Activated CD4-positive, alpha-beta T cell treated with anti-CD3 and anti-CD28 coated beads, Interleukin-2, amount 50 U/mL, for 24 hours (primary cell): ENCODE measurements at places on chromosomes 7 and 10.

GRCh38 chr10:122102869-122103525 is 114.0 kb downstream of the TACC2 start:
- DNase-seq: no peak

- DNase-seq: no peak
Measured at GRCh38 chr7:39851466-39852045, 98.5 kb upstream of the CDK13 start.

- no peak for DNase-seq
Measured at GRCh38 chr10:113294868-113295267, 258.0 kb upstream of the HABP2 start.

DNA sequence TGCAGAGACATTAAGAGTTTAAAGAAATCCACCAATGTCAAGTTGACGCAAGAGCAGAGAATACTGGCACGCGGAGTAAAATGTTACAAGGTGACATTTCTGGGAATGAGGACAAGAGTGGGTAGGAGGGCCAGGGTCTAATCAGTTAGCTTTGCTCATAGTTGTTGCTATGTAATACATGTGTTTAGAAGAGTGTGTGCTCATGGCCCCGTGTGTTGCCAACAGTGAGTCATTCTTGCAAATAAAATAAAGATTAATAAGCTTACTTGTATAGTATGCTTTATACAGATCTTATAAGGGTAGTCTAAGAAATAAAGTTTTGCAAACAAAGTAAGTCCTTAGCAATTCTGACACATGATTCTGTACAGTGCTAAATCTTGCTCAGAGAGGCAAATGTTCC is 64.5 kb downstream of the DNMBP start:
- DNase-seq: no peak

- DNase-seq: peak; percentile 20
Measured at GRCh38 chr10:22712956-22713852, 1.2 kb downstream of the PIP4K2A start.

- no peak for DNase-seq
Measured at GRCh38 chr7:26880852-26881251, 16.5 kb upstream of the SKAP2 start.

DNA sequence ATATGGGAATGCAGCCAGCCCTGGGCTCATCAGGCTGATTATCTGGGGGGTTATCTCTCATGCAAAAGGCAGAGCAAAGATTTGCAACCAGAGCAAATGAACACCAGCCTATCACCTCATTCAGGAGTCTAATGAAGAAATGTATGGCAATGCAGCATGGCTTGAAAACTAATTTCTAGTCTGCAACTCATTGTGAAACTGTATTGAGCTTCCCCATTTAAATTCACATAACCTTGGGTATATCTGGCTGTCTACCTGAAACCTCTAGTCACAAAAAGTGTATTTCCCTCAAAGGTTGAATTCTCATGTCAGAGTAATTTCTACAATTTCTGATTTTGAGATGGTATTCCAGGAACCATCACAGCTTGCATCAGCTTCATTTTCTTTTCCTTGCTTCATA is 240.0 kb downstream of the SDHAF3 start:
- DNase-seq: no peak

DNA sequence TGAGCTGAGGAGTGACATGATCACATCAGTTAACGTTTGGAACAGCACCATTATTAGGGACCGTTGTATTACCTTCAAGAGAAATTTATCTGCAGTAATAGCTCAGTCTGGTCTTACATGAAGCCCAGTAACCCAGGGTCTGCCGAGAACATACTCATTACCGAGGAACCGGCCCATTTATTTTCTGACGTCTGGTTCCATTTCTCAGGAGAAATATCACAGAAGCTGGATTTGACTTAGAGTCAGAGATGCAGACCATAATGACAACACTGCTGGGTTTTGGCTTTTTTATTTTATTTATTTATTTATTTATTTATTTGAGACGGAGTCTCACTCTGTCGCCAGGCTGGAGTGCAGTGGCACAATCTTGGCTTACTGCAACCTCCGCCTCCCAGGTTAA is 163.1 kb downstream of the CCDC3 start:
- DNase-seq: no peak

DNA sequence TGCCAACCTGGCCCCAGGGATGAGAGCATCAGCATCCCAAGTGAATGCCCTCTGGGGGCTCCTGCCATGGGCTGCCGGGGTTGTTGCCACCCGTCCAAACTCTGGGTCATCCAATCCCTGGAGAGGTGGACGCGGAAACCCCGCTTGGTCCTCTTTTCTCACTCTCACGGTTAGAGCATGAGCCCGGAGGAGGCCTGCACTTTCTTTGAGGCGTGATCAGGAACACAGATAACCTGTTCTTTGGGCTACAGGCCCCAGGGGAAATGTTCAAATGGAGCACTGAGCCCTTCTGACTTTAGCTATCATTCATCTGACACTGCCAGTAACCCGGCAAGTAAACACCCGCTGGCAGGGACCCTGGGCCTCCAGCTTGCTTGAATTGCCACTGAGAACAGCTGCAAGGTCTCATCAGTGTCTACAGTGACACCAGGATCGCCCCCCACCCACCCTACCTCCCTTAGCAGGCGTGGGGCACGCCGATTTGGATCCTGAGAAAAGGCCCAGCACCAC is 29.4 kb upstream of the SLF2 start:
- no peak for DNase-seq

DNA sequence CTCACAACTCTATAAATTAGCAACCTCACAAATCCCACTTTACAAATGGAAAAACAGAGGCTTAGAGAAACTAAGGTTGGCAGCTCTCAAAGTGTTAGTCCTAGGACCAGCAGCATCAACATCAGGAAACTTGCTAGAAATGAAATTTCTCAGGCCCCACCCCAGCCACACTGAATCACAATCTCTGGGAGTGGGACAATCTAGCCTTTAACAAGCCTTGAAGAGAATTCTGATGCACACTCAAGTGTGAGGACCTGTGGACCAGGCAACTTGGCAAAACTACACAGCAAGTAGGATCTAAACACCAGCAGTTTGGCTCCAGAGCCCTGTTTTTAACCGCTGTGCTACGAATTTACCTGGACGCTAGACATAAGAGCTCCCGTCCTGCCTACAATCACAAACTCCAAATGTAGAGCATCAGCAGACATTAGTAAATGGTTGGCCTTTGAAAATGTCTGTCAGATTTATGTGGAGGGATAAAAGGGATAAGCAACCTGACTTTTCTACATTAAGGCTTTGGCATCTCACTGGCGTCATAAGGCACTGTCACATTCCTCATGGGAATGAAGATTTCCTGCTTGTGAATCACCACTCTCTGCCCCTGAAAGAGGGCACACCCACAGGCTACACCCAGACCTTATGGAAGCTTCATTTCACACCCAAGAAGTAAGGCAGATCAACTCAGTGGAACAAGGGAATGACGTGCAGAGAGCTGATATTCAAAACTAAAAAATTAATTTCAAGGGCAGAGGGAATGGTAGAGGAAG is 34.5 kb downstream of the PPP1R3C start:
- no peak for DNase-seq

GRCh38 chr7:20284771-20285143 is 45.9 kb upstream of the ITGB8 start:
- DNase-seq: no peak

- no peak for DNase-seq
Measured at GRCh38 chr10:119346095-119346832, 138.9 kb downstream of the GRK5 start.

DNA sequence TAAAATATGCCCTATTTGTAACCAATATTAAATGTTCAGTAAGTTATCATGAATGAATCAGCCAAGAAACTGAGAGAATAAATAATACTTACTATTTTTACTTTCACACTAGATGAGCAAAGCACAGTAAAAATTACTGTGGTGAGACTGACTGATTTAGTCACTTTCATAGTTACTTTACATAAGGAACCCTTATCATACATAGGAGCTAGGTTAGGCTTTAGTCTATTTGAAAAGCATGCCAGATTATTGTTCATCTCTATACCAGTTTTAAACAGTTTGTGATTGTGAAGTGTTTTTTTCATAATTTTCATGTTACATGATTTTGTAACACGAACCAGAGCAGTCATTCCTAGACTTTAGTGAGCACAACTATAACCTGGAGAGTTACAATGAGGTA is 80.7 kb upstream of the MAGI2 start:
- DNase-seq: no peak

- DNase-seq: no peak
Measured at GRCh38 chr10:16950656-16951601, 133.7 kb upstream of the RSU1 start.

GRCh38 chr7:26376175-26376917 is 84.7 kb downstream of the SNX10 start:
- no peak for DNase-seq

DNA sequence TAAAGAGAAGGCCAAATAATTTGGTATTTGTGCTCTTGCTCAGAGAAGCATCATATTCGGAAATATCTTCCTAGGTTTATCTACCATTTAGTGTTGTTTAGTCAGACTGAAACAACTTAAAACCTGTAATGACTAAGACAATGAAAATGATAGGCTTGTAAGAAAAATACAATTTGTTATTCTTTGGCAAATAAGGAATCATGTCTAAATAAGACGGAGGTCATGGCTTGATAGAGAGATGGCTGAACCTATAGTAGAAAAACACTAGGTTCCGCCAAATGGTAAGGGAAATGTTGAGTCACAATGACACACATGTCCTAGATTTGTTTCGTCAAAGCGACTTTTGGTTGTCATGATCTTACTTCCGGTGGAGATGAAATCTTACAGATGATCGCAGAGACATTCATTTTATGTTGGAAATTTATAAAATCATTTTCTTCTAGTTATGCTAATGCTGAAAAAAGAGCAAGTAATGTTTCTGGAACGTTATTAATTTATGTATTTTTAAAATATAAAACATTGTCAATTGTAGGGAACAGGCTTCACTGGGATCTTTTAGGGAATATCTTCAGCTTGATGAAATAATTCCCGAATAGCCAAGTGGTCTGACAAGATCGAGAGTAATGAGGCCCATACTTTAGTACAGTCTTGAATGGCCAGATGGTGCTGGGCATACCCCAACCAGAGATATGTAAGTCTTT is 1.0 kb downstream of the SRGN start:
- DNase-seq: no peak

DNA sequence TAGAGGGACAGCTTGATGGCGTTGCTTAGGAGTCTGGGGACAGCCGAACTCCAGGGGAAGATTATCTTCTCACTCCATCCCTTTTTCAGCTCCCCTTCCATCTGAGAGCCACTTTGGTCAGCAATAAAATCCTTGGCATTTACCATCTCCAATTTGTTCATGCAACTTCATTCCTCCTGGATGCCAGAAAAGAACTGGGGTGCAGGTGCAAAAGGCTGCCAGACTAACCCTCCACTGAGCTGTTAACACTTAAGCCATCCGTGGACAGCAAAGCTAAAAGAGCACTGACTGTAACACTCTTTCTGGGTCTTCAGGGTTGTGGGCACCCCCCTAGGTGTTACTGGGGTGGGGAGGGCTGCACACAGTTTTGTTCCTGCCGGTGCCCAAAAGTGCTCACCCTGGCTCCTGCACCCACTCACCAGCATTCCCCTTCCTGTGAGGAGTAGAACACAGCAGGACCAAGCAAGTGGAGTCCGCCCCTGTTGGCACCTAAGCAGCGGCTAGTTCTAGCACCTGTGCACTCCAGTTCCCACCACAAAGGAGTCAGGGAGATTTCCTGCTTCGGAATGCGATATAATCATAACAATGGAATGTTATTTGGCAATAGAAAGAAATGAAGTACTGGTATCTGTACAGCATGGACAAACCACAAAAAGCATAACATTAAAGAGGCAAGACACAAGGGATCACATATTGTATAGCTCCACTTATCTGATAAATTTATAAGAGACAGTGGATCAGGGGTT is 95.1 kb downstream of the NPY start:
- no peak for DNase-seq

GRCh38 chr7:99254390-99254789 is 18.2 kb upstream of the MYH16 start:
- DNase-seq: no peak
